Stimulated activated CD4-positive, alpha-beta T cell treated with anti-CD3 and anti-CD28 coated beads, Interleukin-1b, Interleukin-23, amount 100 ng/mL, for 24 hours (primary cell): ENCODE measurements at places on chromosomes 2 and 18.

DNA sequence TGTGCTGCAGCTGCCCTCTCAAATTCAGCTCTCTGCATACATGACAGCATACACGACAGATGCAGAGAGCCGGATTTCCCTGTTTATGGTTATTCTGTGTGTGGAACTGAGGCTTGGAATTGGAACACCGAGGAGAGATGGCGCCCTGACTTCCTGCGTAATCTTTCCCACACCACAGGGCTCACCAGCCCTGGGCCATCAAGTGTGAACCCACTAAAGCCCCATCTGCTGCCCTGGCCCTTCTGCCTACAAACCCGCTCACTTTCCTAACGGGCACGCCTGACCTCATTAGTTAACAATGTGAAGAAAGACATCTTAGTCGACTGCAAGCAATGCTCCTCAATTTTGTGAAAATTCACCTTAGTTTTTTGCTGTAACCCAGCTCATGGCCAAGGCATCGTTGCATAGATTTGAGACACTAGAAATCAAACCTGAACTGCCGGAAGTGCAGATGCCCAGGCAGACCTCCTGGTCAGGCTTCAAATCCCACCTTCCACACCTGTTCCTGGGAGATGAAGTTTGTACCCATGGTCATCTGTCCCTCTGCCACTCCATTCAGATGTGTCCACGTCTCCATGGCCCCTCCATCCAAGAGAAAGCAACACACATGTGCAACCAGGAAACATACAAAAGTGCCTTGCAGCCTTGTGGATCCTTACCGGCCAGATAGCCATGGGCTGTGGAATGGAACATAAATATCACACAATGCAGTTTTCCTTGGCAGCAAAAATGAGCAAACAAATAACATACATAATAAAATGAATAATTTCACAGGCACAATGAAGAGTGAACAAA, 5.0 kb upstream of the CIDEA start:
- no peak for DNase-seq

DNA sequence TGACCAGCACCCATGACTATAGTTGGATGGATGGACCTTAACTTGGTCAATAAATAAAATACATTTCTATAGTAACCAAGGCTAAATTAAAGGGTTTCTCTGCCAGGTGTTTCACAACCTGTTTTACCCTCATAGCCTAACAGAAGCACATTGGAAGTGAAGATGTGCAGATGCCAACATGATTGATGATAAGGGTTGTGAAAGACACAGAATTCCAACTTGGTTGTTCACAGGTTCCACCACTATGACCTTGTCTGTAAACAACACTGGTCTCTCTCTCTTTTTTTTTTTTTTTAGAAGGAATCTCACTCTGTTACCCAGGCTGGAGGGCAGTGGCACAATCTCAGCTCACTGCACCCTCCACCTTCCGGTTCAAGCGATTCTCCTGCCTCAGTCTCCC, 37.5 kb upstream of the PTH2R start:
- no peak for DNase-seq

DNA sequence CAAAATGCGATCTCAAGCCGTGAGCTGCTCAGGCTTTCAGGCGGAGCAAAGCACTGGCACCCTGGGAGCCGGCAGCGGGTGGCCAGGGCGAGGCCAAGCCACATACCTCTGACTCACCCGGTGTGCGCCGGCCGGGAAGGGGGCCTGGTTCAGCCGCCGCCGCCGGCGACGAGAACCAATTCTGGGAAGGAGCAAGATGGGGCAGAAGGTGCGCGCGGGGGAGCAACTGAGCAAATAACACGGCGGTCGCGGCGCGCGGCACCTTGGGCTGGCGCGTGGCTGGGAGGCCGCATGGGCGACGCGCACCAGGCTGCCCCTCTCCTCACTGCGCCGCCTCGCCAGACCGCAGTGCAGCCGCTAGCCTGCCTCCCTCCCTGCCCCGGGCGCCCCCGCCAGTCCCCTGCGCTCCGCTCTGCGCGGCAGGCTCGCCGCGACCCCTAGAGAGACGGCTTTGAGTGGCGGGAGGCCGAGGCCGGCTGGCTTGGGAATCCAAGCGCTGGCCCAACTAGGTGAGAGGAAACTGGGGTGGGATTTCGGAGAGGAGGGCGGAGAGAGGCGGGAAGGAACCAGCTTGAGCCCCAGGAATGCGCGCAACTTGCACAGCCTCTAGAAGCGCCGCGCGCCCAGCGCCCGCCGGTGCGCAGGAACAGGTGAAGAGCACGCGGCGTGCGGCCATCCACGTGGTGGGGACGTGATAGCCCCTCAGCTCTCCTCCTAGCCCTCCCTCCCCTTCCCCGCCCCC, 3.2 kb downstream of the NRP2 start:
- no peak for DNase-seq

DNA sequence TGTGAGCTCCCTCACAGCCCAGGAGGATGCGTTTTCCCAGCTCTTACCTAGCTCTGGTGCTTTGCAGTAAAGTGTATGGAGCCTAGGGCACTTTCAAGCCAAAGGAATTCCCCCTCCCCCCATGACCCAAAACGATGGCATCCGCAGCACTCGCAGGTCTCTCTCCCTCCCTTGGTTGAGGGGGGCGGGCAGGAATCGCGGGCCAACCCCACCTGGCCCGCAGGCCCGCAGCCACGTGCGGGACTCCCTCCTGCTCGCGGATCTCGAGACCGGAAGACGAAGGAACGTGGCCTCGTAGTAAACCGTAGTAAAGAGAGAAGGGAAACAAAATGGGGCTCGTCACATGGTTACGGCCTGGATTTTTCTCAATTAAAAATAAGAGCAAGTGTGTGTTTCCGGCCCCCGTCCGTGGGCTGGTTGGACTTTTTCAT, 8.5 kb downstream of the IRS1 start:
- peak; percentile 29 for DNase-seq

DNA sequence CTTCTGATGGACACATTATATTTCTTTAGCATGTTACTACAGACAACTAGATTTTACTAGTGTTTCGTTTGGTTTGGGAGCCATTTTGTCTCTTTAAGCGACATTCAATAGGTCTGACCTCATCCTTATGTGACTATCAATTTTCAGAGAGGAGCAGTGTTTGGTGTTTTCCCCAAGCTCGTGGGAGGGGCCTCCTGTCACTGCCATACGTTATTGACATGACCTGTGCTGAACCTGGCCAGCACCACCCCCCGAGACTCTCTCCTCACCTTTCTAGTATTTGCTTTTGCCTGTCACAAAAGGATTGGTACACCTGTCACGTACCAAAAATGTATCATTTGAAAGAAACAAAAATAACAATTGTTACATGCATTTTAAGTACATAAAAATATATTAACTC, 69.3 kb downstream of the PSMG2 start:
- no peak for DNase-seq

DNA sequence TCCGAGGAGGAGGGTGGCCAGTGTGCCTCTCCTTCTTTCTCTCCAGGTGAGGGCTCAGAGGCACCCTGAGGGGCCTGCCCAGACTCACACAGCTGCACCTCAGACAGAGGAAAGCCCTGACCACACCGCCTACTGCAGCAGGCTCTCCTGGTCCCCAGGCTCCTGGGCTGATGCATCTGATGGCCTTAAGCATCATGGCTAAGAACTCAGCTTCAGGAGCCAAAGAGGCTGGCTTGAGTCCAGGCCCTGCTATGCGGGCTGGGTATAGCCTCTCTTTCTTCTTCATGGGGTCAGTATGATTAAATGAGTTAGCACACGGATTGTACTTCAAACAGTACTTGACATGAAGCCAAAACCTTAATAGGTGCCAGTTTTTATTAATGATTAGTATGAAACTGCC, 89.6 kb downstream of the TGFA start:
- no peak for DNase-seq

DNA sequence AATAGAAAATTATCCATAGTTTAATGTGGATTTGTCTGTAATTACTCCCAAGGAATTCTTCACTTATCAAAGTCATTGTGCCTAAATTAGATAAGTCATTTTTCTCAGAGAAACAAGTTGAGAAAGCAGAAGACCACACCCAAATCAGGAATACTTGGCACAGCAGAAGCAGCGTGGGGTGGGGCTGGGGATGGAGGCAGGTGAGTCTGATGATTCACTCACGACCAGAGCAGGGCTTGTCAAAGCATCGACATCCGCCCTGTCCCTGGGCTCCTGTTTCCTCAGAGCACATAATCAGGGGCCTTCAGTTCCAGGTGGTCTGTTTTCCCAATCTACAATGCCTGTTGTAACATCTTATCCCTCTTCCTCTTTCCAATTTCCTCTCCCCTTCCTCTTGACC, 31.5 kb upstream of the COLEC12 start:
- no peak for DNase-seq

GRCh38 chr2:234162861-234163260, 112.4 kb downstream of the SPP2 start:
- DNase-seq = no peak

- no peak for DNase-seq
Measured at GRCh38 chr2:130877258-130877657, 40.5 kb downstream of the ARHGEF4 start.

DNA sequence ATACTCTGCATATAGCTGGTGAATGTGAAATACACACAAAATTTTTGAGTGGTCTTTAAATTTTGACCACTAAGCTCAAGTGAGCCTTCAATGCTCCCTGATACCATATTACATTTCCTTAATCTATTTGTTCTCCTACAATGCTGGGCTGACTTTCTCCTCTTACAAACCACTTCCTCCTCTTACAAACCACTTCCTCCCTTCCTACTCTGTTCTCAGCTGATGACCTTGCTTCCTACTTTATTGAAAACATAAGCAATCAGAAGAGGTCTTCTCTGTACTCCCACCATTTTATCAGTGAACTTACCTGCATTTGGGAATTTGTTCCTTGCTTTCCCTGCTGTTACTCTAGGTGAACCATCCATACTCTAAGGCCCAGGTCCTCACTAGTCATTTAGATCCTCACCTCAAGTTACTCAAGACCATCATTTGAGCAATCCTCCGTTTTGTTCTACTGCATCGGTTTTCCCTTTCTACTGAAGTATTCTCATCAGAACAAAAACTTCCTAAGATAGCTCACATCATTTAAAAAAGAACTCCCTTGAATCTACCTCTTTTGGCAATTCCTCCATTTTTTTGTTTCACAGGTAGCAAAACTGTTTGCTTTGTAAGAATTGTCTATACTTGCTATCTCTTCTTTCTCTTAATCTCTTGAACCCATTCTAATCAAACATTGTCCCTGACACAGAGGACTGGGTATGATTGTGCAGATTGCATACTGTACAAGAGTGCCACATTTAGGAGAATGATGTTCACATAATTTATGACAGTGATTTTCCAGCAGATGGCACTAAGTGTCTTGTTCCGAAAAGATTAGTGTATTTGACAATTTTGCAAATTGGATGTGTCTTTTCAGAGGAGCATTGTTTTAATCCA, 96.5 kb downstream of the EPB41L5 start:
- no peak for DNase-seq

- no peak for DNase-seq
Measured at GRCh38 chr2:9021563-9022211, 18.2 kb upstream of the MBOAT2 start.

GRCh38 chr2:69163109-69163508, 150.1 kb downstream of the ANTXR1 start:
- DNase-seq = no peak
